ENCODE measurements at places on chromosomes 13 and 19.

GRCh38 chr19:47682939-47683338 lies 30.3 kb upstream of the EHD2 start:
- DNase-seq, result no peak

DNA sequence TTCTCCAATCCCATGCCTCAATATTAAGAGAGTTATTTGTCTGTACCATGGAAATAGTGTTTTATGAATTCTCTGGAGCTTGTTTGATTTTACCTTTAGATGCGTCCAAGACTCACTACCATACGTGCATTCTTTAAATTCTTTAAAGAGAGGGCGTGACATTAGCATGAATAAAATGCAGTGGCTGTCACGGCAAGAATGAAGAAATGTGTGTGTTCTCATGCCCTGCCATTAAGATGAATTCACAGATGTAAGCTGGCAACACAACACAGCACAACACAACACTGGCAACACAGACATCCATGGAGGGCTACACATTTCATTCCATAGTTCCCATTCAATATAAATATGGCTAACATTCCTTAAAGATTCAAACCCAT lies 213.4 kb downstream of the ENOX1 start:
- DNase-seq, result no peak

GRCh38 chr19:8578642-8579265 lies 1.5 kb upstream of the MYO1F start:
- DNase-seq, result peak; percentile 59

- no peak for DNase-seq
These were observed 17.0 kb downstream of the CATSPERG start for GRCh38 chr19:38352611-38353010.

GRCh38 chr13:78030341-78030896 lies 111.8 kb upstream of the EDNRB start:
- DNase-seq, result no peak

- DNase-seq, result no peak
These were observed 12.5 kb downstream of the NOP53 start for GRCh38 chr19:47757617-47758442.

DNA sequence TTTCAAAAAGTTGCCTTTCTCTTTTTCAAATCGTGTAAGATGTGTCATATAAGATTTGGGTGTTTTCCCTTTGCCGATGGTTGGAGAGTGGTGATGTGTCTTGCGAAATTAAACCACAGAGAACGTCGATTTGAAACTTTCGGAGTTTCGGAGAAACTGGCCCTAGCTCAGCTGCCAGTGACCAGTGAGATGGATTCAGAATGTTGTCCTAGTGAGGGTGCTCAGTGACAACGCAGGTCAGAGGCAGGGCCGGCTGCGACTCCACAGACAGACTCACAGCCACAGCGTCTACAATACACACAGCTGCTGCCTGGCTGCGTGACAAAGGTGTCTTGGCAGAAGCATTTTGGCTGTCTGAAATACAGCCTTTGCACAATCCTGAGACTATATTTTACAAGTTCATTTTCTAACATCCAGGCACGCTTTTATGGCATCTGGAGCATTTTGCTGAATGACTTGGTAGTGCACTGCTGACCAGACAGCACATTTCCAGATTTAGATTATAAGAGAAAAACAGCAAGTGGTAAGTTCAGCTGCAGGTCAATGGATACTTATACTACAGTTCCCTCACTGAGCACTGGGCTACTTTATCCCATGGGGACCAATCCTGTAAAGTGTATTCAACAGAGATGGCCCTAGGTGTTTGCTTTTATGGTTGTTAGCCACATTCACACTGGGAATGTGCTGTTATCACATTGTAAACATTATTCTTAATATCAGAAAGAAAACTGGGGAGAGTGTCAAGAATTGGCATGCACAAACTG lies 207.5 kb downstream of the KCNRG start:
- DNase-seq, result no peak

Measured in NCI-H526 (cell line).